Central memory CD8-positive, alpha-beta T cell (primary cell): ENCODE measurements at places on chromosomes 5 and 9.

DNA sequence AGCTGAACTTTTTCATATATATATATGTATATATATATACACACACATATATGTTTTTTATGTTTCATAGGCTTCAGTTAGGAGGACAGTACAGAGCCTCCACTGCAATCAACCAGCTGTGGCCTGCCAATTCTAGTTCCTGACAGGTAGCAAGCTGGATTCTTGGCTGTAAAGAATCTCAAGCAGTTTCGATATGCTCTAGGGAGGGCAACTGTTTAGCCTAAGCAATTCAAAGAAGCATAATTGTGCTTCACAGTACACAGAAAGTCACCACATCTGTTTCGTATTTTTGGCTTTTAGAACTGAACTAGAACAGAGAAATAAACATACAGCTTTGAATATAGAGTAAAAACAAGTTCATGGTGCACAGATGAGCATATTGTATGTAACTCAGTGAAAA is 152.4 kb upstream of the ARRDC3 start:
- DNase-seq, result no peak

GRCh38 chr5:142202282-142202681 is 93.7 kb downstream of the NDFIP1 start:
- DNase-seq, result no peak

GRCh38 chr9:87029905-87030304 is 82.6 kb upstream of the GAS1 start:
- DNase-seq, result no peak

GRCh38 chr5:64973215-64973614 is 204.5 kb downstream of the CWC27 start:
- no peak for DNase-seq

DNA sequence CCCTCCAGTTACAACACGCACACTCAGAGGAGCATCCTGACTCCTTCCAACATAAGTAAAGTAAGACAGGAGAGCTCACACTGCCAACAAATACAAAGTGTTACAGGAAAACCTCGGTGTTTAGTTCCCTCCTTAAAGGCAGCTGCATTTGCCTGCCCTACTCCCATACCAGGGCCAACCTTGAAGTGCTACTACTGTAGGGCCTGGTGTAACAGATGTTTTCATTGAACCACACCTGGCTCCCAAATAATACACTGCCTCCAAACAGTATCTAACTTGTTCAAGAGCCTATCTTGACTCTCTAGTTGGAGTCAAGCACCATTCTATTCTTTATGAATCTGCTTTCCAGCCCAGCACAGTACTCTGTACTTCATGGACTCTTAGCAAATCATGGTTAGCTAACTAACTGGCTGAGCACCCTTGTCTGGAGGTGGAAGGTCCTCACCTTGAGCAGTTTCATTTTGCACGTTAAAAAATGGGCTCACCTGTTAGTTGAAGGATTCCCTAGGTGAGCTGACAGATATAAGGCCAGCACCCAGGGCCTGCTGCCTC is 34.6 kb downstream of the TTC39B start:
- DNase-seq, result no peak
